ENCODE measurements at places on chromosomes 2 and 18.

DNA sequence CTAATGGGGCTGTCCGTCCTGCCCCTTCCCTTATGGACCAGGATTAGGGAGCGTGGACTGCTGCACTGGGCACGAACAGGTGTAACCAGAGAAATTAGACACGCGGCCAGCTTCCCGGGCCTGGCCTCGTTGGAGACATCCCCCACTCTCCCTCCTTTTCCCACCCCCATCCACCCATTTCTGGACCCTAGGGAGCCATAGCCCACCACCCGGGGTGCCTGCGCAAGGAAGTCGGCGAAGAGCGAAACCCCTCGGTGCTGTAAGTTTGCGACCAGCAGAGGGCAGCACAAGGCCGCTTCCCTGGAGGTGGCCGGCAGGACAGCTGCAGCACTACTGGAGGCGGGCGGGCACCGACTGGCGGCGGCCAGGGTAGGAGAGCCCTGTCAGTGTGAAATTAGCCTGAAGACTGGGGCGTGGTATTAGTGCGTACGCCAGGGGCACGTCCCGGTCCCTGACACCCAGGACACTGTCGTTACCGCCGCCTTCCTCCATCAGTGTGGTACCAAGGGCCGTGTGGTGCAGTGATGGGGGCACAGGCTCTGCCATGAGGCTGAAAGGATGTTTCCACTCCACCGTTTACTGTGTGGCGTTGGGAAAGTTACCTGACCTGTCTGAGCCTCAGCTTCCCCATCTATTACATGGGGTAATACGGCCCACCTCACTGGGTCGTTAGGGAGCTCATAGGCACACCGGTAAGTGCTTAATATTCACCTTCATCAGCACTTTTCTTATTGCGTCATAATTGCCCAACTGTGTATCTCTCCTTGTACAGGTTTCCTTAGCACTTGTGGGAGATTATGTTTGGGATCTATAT lies 36.0 kb upstream of the CD207 start:
- DNase-seq = peak; percentile 81

DNA sequence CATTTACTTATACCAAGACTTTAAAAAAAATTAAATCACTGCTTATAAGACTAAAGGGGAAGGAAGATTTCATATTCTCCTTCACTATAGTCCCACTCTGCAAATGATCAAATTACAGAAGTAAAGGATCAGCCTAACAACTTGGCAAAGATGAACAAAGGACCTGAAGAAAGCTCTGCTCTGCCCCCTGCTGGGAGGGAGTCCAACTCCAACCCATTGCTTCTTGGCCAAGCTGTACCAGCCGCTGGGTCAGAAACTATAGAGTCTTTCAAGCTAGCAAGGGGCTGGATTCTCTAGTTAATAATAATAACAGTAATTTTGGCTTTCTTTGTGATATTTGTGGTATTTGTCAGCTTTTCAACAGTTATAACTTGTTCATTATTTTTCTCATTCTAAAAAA lies 927.0 kb upstream of the CRIM1 start:
- DNase-seq = peak; percentile 3

DNA sequence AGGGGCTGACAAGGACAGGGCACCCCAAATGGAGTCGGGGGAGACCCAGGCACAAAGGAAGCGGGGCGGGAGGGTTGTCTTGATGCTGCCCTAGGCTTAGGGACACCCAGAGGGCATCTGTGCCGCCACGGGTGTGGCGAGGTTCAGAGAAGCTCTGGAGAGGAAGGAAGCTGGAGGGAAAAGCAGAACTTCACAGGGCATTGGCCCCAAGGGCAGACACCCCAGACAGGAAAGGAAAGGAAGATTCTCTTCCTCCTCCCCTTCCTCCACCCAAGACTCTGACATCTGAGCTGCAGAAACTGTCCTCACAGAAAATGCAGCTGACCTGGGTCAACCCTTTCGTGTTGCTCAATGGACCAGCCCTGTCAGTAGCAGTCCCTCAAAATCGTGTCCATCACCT lies 25.6 kb downstream of the DNMT3A start:
- no peak for DNase-seq

GRCh38 chr2:25228848-25229278 lies 60.5 kb upstream of the POMC start:
- DNase-seq = peak; percentile 48

- DNase-seq = no peak
These were observed 131.4 kb downstream of the CLIP4 start for GRCh38 chr2:29246383-29247300.

GRCh38 chr2:237011206-237011795 lies 74.4 kb upstream of the COPS8 start:
- no peak for DNase-seq

GRCh38 chr2:7430869-7431641 lies 513.8 kb downstream of the RNF144A start:
- DNase-seq = no peak

DNA sequence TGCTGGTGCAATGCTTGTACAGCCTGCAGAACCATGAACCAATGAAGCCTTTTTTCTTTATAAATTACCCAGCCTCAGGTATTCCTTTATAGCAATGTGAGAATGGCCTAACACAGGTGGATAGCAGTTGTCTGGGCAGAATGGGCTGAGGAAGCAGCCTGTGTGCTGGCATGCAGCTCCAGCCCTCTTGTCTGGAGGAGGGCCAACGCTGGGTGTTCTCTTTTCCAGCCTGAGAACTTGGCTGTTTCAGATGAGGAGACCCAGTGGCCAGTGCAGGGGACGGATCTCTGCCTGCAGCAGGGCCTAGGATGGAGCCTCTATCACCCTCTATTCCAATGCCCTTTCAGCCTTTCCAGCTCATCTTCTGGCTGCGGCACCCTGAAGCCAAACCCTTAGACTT lies 58.8 kb downstream of the CTIF start:
- no peak for DNase-seq

- no peak for DNase-seq
These were observed 12.6 kb downstream of the NEU2 start for GRCh38 chr2:233044974-233045605.

DNA sequence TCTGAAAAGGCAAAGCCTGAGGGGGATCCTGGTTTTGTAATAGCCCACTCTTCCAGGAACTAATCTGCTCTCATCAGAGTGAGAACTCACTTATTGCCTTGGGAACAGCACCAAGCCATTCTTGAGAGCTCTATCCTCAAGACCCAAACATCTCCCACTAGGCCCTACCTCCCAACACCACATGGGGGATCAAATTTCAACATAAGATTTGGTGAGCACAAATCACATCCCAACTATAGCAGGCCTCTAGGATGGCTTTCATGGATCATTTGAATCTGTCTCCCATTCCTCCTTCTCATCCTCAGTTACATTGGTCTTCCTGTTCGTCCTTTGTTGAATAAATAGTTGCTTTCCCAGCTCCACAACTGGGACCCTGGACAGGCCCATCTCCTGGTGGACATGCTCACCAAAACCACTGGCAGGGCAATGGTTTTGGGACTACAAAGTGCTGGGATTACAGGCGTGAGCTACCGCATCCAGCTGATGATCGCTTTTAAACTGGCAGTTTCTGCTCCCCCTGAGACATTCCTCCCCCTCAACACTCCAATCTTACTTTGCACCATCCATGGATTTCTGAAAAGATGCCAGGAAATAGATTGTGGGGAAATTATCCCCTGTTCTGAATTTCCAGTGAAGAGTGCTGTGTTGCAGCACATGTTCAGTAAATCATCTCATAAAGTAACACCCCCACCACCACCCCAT lies 42.6 kb downstream of the MCFD2 start:
- DNase-seq = no peak

GRCh38 chr2:235365743-235366142 lies 128.1 kb upstream of the AGAP1 start:
- DNase-seq = no peak

- DNase-seq = no peak
These were observed 31.3 kb downstream of the USP40 start for GRCh38 chr2:233535271-233535670.

GRCh38 chr2:129911363-129912065 lies 68.0 kb upstream of the RAB6C start:
- no peak for DNase-seq

GRCh38 chr2:65943099-65943786 lies 491.7 kb upstream of the MEIS1 start:
- DNase-seq = no peak

GRCh38 chr2:101107241-101107640 lies 43.9 kb downstream of the TBC1D8 start:
- DNase-seq = no peak
